ENCODE measurements at places on chromosomes 12 and 14.

GRCh38 chr12:25829192-25829591 is 129.3 kb upstream of the RASSF8 start:
- DNase-seq, result no peak

- DNase-seq, result no peak
These were observed 156.8 kb upstream of the TMEM260 start for GRCh38 chr14:56422703-56423213.

GRCh38 chr12:25328072-25328712 is 77.5 kb upstream of the KRAS start:
- DNase-seq, result no peak

GRCh38 chr12:132488127-132489077 is 1.5 kb upstream of the FBRSL1 start:
- DNase-seq, result no peak

DNA sequence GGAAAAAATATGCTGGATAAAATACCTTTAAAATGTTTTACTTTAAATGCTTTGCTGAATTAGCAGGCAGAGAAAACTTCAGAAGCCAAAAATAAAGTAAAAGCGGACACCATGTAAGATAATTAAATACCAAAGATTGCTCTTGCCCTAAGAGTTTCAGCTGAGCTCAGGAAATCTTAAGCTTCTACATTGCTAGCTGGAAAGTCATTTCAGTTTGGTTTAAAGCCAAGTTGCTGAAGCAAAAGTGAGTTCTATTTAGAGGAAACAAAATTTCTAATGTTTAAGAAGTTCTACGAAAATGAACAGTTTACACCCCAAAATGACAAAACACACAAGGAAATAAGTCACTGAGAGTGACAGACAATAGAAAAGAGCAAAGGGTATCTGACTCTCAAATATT is 310.0 kb downstream of the ADAMTS20 start:
- no peak for DNase-seq

GRCh38 chr14:54300881-54301280 is 95.9 kb upstream of the CDKN3 start:
- DNase-seq, result no peak

GRCh38 chr12:31989571-31990362 is 30.6 kb downstream of the RESF1 start:
- DNase-seq, result no peak

DNA sequence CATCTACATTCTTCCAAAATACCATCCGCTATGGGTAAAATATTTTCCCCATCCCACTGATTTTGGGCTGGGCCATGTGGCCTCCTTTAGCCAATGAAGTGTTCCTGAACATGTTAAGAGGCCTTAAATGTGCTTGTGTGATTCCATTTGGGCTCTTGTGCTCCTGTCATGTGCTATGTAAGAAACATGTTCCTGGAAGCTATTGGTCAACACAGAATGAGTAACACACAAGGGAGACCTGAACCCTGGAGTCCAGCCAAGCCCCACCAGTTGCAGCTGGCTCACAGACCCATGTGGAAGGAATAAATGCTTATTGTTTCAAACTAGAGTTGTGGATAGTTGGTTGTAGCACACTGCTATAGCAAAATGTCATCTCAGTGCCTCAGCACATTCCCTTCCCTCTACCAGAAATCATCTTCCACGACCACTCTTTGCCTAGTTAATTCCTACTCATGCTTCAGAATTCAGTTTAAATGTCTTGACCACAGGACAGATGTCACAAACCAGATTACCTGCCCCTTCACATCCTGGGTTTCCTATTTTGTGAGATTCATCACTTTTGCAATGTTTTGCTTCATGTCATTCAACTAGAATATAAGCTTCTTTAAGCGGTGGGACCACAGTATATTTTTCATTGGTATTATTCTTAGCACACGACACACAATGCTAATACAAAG is 217.3 kb upstream of the EEA1 start:
- no peak for DNase-seq

GRCh38 chr12:118737985-118738540 is 243.3 kb upstream of the SRRM4 start:
- no peak for DNase-seq

DNA sequence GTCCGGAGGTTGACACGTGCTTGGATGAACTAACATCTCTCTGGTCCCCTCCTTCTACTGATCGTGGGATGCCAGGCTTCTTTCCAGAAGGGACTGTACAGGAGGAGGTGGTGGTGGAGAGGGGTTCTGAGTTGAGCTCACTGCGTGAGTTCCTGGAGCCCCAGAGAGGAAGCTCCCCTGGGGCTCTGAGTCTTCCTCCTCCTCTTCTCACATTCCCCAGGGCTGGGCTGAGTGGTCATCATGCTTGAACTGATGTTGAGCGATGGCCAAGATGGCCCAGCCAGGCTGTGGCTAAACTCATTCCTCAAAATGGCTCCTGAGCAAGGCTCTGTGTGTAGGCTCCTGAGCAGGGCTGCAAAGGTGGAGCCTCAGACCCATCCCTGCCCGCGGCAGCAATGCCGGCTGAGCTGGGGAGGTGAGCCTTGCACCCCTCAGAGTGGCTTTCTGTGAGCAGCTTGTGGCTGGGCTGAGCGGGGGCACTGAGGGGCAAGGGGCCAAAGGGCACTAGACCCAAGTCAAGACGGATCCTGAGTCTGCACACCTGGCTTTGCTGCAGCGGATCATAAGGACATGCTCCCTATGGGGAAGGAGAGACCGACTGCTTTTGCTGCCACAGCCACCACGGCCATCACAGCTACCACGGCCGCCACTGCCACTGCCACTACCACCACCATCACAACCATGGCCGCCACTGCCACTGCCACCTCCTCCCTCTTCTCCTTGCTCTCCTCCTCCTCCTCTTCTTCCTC is 35.4 kb downstream of the MEG3 start:
- no peak for DNase-seq

DNA sequence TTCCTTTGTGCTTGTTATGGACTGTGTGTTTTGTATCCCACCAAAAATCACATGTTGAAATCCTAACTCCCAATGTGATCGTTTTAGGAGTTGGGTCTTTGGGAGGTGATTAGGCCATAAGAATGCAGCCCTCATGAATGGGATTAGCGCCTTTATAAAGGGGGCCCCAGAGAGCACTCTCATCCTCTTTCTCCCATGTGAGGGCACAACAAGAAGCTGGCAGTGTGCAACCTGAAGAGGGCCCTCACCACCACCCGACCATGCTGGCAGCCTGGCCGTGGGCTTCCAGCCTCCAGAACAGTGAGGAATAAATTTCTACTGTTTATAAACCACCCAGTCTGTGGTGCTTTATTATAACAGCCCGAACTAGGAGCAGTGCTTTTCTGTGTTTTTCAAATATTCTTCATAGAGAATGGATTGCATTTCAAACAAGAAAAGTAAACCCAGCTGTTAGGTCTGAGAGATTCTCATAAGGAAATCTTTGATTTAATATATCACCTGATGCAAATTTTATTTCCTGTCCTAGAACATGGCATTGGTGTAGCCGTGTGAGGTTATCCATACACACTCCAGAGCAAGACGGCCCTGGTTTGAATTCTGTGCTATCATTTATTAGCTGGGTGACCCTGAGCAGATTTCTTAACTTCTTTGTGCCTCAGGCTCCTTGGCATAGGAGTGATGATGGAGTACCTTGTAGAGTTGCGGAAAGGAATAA is 27.8 kb downstream of the HSPB8 start:
- DNase-seq, result no peak

- no peak for DNase-seq
These were observed 47.4 kb downstream of the SMIM41 start for GRCh38 chr12:52126605-52127578.

- DNase-seq, result no peak
These were observed at the start of gene LHX5 for GRCh38 chr12:113471619-113472171. Gene LHX5, minus strand, starts transcription at chr12:113471871. Its CDS starts 373 bp downstream, at chr12:113471498.

DNA sequence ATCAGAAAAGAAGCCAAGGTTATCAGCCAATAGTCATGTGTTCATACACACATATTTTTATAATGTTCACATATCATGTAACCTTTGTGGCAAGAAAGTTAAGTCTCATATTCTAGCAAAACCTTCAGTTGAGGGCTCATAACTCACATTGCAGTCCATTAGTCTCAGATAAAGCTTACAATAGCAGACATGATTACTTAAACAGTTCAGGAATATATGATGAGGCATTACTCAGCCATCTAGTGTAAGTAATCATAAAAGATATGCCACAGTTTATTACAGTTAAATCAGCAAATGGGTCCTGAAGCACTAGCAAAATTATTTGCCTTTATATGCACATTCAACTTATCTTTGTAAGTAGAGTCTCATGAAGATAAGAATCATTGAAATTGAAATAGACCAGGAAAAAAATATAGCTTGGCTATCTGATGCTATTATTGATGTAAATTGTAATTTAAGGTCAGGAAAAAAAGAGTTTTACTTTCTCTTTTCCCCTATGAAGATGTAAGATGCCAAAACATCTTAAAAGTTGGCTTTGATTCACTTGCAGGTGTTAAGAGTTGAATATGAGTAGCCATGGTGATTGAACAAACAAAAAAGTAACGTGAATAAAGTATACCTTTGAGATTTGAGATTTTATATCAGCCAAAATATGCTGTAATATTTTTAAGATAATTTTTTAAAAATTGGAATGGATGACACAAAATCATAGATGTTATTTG is 537.0 kb downstream of the SLC6A15 start:
- no peak for DNase-seq

- no peak for DNase-seq
These were observed 11.1 kb upstream of the EGLN3 start for GRCh38 chr14:33962016-33962415.

DNA sequence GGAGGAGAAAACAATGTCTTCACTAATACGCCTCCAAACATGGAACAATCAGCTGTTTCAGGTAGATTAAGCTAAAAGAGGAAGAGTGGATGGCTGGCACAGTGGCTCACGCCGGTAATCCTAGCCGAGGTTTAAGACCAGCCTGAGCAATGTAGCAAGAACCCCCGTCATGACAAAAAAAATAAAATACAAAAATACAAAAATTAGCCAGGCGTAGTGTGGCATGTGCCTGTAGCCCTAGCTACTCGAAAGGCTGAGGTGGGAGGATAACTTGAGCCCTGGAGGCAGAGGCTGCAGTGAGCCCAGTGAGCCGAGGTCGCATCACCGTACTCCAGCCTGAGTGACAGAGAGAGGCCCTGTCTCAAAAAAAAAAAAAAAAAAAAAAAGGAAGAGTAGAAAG is 1.2 kb upstream of the MED13L start:
- DNase-seq, result no peak
